ENCODE measurements at places on chromosomes 3 and 15. TPM values are rescaled to one million over a fixed set of nuclear protein-coding genes. Genes with fewer than 3 reads are reported as not detected.

Gene ZNF660
- not detected for total RNA-seq

Gene CCNB2
- total RNA-seq, result 61.7 TPM

DNA sequence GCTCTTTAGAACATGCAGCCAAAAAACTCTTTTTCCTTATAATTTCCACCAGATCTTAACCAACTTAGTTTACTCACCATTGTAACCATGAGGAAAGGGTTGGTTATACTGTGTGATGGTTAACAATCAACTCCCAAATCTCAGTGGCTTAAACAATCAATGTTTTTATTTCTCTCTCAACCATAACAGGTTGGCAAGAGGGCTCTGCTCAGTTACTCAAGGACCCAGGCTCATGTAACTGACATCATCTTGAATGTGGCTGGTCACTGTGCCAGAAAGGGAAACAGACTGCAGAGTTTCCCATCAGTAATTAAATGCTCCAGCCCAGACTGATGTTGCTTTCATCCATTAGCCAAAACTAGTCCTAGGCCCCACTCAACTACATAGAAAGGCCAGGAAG lies 69.0 kb downstream of the ANKRD28 start:
- no peaks in the 10 kb centered on the region for H3K4me1 ChIP-seq
- H3K36me3 ChIP-seq, result peaks cover 15% of the 10 kb centered on the region
- H3K27me3 ChIP-seq, result no peaks in the 10 kb centered on the region
- H3K27ac ChIP-seq, result no peak overlapping the region

Gene ARHGEF26
- 4.7 TPM for total RNA-seq

GRCh38 chr3:49500732-49501609 lies 30.9 kb downstream of the DAG1 start:
- peak overlapping the region; percentile 93 for H3K27ac ChIP-seq
- H3K4me1 ChIP-seq, result peaks cover 20% of the 10 kb centered on the region
- H3K27me3 ChIP-seq, result no peaks in the 10 kb centered on the region

DNA sequence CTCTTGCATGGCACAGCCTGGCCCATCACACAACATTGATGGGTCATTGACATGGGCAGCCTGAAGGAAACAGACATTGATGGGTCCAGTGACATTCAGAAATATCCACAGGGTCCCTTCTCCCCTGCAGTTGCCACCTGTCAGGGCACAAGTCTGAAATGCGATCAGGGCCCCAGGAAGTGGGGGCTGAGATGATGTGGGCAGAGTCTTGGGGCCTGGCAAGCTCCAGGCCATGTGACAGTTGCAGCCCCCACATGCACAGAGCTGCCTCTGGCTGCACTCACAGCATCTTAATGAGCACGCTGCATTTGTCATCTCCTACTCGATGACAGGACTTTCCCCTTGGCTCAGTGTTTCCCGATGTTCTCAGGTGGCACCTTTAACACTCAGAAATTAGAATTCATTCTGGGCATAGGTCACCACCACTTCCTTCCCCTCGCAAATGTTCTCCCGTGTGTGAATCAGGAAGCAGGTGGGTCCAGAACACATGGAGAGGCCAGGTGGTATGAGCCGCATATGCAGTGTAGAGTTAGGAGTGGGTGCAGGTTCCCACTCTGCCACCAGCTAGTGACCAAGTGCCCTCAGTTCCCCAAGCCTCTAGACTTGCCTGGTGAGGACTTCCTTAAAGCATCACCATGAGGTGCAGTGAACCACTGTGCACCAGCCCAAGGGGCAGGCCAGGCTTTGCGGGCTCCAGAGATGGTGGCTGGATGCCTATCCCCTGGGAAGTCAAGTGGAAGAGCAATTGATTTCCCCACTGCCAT lies 1.6 kb upstream of the TXNRD3 start:
- H3K27me3 ChIP-seq, result peaks cover 13% of the 10 kb centered on the region
- no peak for DNase-seq
- no peaks in the 10 kb centered on the region for H3K4me1 ChIP-seq
- no peak overlapping the region for H3K4me3 ChIP-seq

GRCh38 chr3:170485696-170486095 lies 67.0 kb downstream of the CLDN11 start:
- DNase-seq, result no peak
- H3K4me1 ChIP-seq, result no peaks in the 10 kb centered on the region
- no peak overlapping the region for H3K27ac ChIP-seq
- H3K36me3 ChIP-seq, result no peaks in the 10 kb centered on the region
- no peaks in the 10 kb centered on the region for H3K27me3 ChIP-seq
- no peak overlapping the region for H3K4me3 ChIP-seq

DNA sequence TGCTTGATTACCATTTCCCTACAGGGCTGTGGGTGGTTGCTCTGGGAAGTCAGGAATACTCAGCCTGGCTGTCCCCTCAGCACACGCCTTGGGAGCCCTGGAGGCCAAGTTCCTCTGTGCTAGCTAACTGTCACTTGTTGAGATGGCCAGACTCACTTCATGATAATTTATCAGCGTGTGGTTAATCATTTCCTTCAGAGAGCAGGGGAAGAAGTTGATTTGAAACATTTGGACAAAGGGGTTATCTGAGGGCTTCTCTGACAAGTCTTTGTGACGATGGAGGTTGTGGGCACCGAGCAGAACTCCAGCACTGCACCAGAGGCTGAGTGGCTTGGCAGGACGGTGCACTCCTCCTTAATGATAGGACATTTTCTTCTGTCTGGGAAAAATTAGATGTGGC lies 61.9 kb downstream of the WHAMM start:
- H3K27ac ChIP-seq, result no peak overlapping the region
- no peak overlapping the region for H3K4me3 ChIP-seq
- peaks cover 16% of the 10 kb centered on the region for H3K4me1 ChIP-seq
- no peaks in the 10 kb centered on the region for H3K36me3 ChIP-seq

- no peak overlapping the region for H3K27ac ChIP-seq
- no peaks in the 10 kb centered on the region for H3K36me3 ChIP-seq
- no peak overlapping the region for H3K4me3 ChIP-seq
- no peaks in the 10 kb centered on the region for H3K4me1 ChIP-seq
These were observed 335.5 kb downstream of the MEX3B start for GRCh38 chr15:81710328-81710727.

- no peaks in the 10 kb centered on the region for H3K27me3 ChIP-seq
- DNase-seq, result no peak
- no peak overlapping the region for H3K4me3 ChIP-seq
- H3K4me1 ChIP-seq, result peaks cover 12% of the 10 kb centered on the region
These were observed 5.2 kb downstream of the PARP3 start for GRCh38 chr3:51947215-51947900.

DNA sequence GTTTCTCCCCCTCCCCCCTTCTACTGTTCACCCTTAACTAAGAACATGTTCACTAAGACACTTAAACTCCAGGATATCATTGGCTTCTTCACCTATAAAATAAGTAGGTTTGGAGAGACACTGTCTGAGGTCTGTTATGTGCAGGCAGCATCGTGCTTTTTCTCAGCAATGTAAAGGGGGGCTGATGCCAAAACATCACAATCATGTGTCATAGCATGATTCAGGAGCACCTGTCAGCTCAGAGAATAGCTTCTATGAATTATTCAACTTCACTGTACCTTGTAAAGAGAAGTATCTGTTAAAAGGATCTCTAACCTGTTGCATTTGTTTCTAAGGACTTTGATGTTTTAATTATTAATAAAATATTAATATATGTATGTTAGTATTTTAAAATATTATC lies 211.4 kb upstream of the EPHA3 start:
- no peak overlapping the region for H3K4me3 ChIP-seq
- no peak overlapping the region for H3K27ac ChIP-seq
- no peaks in the 10 kb centered on the region for H3K4me1 ChIP-seq
- peak; percentile 27 for DNase-seq

- H3K27ac ChIP-seq, result no peak overlapping the region
- no peak overlapping the region for H3K4me3 ChIP-seq
- H3K36me3 ChIP-seq, result no peaks in the 10 kb centered on the region
- DNase-seq, result no peak
- no peaks in the 10 kb centered on the region for H3K27me3 ChIP-seq
These were observed 901.6 kb downstream of the TUSC7 start for GRCh38 chr3:117611211-117611610.

- DNase-seq, result no peak
- no peak overlapping the region for H3K4me3 ChIP-seq
- 0 out of 2 replicates have a peak, but pooled peaks cover 4% of the 10 kb centered on the region for H3K4me1 ChIP-seq
- no peak overlapping the region for H3K27ac ChIP-seq
- peaks cover 23% of the 10 kb centered on the region for H3K27me3 ChIP-seq
These were observed 1.6 kb downstream of the LINGO1 start for GRCh38 chr15:77630956-77631744.

- H3K36me3 ChIP-seq, result peaks cover 53% of the 10 kb centered on the region
- peak overlapping the region; percentile 68 for H3K27ac ChIP-seq
- peak; percentile 64 for DNase-seq
- no peaks in the 10 kb centered on the region for H3K27me3 ChIP-seq
These were observed 19.2 kb downstream of the EXOSC7 start for GRCh38 chr3:44995142-44995770.

DNA sequence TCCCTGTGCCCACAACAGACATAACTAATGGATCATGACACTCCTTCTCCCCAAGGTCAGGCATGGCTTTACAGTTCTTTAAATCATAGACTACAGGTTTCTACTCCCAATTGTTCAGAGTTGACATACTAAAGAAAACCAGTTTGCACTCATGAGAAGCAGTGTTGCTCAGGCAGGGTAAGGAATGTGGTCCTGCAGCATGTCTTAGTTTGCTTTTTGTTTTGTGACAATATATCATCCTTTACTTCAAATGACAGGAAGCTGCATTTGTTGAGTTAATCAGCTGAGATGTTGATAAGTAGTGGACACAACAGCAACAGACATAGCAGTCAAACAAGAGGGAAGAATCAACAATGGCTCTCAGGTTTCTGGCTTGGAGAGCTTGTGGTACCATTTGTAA lies 267.5 kb downstream of the SLCO3A1 start:
- H3K27ac ChIP-seq, result no peak overlapping the region
- DNase-seq, result no peak
- H3K4me3 ChIP-seq, result no peak overlapping the region
- no peaks in the 10 kb centered on the region for H3K36me3 ChIP-seq

Gene PLSCR2
- not detected for total RNA-seq

DNA sequence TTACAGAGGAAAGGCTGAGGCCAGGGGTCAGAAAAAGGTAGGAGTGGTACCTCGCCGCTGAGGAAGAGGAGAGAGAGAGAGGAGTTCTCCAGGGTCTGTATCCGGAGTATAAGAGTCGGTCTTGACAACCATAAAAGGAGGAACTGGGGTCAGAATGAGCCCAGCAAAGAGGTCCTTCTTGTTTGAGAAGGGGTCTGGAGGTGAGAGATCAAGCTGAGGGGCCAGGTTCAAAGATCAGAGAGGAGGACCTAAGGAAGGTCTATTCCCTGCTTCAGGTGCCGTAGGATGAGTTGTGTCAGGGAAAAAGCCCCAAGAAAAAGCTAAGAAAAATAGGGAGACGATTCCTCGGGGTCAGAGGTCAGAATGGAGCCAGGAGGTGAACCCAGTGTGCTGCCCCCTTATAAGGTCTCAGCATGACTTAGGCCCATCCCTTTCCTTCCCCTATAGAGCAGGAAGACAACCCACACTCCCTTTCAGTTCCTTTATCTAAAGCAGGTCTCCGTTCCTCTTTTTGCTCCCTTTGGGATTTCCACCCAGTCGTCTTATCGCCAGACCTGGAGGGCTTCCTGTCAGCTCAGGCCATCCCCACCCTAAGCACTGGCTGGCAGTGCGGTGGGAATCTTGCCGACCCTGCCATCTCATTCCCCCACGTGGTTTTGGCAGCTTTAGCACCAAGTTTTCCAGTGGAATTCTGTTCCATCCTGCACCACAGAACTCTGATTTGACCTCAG lies 651 bp downstream of the MTMR14 start:
- no peak for DNase-seq
- peaks cover 6% of the 10 kb centered on the region for H3K36me3 ChIP-seq
- no peaks in the 10 kb centered on the region for H3K27me3 ChIP-seq
- no peak overlapping the region for H3K27ac ChIP-seq
- H3K4me3 ChIP-seq, result peak overlapping the region; percentile 92
- H3K4me1 ChIP-seq, result peaks cover 8% of the 10 kb centered on the region

DNA sequence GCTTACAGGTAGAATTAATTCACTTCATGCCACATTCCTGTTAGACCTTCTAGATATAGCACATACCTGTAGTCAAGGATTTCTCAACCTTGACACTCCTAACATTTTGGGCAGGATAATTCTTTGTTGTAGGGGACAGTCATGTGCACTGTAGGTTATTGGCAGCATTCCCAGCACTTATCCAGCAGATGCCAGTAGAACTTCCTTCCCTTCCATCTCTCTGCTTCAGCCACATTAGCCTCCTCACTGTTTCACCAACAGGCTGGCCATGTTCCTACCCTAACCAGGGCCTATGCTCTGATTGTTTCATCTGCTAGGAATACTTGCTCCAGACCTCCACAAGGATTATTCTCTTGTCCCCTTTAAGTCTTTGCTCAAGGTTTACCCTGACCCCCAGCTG lies 68.0 kb upstream of the STAC start:
- no peaks in the 10 kb centered on the region for H3K4me1 ChIP-seq
- H3K27ac ChIP-seq, result no peak overlapping the region
- no peaks in the 10 kb centered on the region for H3K36me3 ChIP-seq
- peak; percentile 30 for DNase-seq

- H3K27me3 ChIP-seq, result no peaks in the 10 kb centered on the region
- H3K4me3 ChIP-seq, result no peak overlapping the region
- H3K4me1 ChIP-seq, result peaks cover 6% of the 10 kb centered on the region
- DNase-seq, result peak; percentile 54
These were observed 14.9 kb upstream of the TMCC1 start for GRCh38 chr3:129908417-129908816.

- no peak overlapping the region for H3K27ac ChIP-seq
- no peaks in the 10 kb centered on the region for H3K27me3 ChIP-seq
- H3K4me1 ChIP-seq, result no peaks in the 10 kb centered on the region
These were observed 5.5 kb downstream of the UROC1 start for GRCh38 chr3:126512026-126512425.

GRCh38 chr3:42486814-42487565 lies 15.5 kb upstream of the VIPR1 start:
- no peaks in the 10 kb centered on the region for H3K36me3 ChIP-seq
- H3K27ac ChIP-seq, result no peak overlapping the region
- H3K27me3 ChIP-seq, result no peaks in the 10 kb centered on the region
- DNase-seq, result no peak

Gene SLC12A1
- total RNA-seq, result not detected

DNA sequence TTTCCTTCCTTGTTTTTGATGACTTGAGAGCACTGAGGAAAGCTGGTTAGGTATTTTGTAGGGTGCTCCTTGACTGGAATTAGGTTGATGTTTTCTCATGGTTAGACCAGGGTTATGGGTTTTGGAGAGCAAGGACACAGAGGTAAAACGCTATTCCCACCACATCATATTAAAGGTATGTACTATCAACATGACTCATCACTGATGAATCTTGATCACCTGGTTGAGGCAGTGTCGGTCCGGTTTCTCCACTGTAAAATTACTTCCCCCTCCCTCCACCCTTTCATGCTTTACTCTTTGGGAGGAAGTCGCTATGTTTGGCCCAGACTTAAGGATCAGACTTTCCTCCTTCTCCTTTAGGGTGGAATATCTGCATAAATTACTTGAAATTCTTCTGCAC lies 201.6 kb downstream of the EDEM1 start:
- H3K36me3 ChIP-seq, result no peaks in the 10 kb centered on the region
- peak overlapping the region; percentile 93 for H3K27ac ChIP-seq
- peak overlapping the region; percentile 32 for H3K4me3 ChIP-seq
- H3K27me3 ChIP-seq, result no peaks in the 10 kb centered on the region
- peaks cover 32% of the 10 kb centered on the region for H3K4me1 ChIP-seq

GRCh38 chr3:31039145-31039544 lies 144.7 kb upstream of the GADL1 start:
- H3K4me3 ChIP-seq, result no peak overlapping the region
- H3K4me1 ChIP-seq, result peaks cover 37% of the 10 kb centered on the region
- H3K27ac ChIP-seq, result no peak overlapping the region
